ENCODE measurements at places on chromosomes 1 and 21. TPM values are rescaled to one million over a fixed set of nuclear protein-coding genes. Genes with fewer than 3 reads are reported as not detected.

DNA sequence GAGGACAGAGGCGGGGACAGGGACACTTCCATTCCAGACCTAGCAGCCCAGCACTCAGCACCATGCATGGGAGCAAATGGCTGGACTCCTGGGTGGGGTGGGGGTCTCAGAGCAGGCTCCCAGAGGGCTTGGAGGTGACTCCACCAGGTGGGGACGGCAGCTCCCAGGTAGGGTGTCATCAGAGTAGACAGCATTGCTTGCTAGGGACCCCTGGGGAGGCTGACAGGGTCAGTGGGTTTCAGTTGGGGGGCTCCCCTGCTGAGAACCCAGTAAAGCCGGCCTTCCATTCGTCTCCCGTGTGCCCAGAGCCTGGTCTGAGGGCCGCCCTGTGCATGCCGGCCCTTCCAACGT lies 4.8 kb upstream of the GJC2 start:
- DNase-seq = no peak

- DNase-seq = no peak
These were observed 21.7 kb upstream of the LSS start for GRCh38 chr21:46250146-46250725.

LRRC39 gene
- 0.39 TPM for total RNA-seq

DNA sequence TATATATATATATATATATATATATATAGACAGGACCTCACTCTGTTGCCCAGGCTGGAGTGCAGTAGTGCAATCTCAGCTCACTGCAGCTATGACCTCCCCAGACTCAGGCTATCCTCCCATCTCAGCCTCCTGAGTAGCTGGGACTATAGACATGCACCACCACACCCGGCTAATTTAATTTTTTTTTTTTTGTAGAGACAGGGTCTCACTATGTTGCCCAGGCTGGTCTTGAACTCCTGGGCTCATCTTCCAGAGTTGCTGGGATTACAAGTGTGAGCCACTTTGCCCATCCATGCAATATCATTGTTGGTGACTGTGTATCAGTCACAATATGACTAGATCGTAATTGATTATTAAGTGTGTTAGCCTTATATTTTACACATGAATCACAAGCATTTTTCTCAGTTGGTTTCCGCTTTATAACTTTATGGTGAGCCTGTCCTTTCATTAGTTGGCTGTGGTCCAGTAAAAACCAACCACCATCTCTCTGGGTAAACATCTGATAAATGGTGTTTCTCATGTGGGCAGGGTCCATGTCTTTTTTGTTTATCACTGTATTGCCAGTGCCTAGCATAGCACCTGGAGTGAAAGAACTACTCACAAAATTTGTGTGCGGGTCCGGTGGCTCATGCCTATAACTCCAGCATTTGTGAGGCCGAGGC lies 63.6 kb downstream of the MYOM3 start:
- DNase-seq = no peak

GRCh38 chr1:64470665-64471217 lies 812 bp downstream of the CACHD1 start:
- DNase-seq = no peak

DNA sequence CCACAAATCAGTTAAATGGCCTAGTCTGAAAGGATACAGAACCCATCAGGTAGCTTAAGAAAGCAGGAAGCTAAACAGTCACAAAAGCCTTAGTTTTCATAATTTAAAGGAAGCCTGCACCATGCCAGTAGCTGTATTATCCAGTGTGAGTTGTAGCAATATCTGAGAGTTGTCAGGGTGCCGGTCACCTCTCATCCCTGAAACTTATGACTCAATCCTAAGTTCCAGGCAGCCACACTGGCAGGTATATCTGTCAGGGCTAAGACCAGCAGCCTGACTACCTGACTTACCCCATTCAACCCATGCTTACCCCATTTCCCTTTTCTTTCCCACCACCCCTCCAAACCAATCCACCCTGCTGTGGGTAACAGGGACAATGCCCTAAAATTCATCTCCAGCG lies 37.8 kb upstream of the LPAR3 start:
- DNase-seq = no peak

DNA sequence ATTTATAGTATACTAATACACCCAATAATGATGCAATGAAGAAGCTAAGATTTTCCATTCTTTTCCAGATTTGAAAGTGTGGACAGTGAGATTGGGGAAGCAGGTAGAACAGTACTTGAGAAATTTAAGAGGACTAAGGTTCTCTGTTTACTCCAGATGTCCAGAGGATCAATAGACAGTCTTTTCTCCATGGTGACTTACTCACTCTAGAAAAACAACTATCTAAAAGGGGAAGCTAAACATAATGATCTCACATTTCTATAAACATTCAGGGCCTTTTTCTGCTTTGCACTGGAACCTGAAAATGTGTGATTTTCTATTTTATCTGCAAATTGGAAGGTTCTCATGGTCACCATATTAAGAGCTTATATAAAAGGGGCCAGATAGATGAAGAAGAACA lies 93.9 kb upstream of the ZBTB18 start:
- no peak for DNase-seq

DNA sequence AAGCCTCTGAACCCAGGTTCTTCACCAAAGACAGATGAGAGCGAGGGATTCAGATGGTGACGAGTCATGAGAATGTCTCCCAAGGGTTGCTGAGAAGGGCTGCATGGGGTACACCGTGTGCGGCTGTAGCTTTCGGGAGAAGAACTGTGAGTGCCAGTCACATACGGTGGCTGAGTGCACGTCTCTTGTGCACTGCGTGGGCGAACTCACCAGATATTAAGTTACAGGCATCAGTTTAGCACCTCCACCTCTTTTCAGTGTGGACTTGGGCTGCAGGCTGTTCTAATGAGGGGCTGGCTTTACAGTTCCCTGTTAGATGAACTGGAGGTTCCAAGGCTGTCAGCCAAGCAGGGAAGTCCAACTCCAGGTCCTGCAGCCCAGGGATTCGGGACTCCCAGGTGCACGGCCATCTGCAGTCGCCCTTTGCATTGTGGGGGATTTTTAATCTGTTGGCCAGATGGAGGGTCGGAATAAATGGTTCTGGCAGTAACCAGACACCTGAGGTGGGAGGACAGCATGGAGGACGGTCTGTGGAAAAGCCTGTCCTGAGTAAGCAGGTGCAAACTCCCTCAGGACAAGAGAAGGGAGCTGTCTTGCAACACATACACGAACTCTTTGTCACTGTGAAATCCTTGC lies 26.5 kb upstream of the AVPR1B start:
- DNase-seq = no peak

DNA sequence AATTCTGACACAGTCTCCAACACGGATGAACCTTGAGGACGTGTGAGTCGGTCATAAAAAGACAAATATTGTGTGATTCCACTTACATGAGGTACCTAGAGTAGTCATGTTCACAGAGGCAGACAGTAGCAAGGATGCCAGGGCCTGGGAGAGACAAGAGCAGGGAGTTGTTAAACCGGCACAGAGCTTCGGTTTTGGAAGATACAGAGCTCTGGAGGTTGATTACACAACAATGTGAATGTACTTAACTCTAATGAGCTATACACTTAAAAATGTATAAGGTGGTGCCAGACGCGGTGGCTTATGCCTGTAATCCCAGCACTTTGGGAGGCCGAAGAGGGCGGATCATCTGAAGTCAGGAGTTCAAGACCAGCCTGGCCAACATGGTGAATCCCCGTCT lies 37.8 kb upstream of the NEK2 start:
- DNase-seq = no peak

DNA sequence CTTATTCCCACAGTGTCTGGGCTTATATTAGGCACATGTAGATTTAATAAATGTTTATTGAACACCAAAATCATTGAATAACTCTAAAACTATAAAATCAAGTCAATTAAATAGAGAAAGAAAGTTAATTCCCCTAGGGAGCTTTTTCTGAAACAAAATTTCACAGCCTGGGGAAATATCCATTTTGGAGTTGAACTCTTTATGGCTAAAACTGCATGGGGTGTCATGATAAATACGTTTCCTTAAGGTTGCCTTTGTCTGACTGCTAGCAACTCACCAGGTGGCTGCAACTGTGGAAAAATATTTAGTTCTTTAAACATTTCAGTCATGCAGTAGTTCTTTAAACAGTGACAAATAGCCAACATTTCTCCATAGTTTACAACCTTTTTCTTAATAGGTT lies 496.1 kb downstream of the LRRIQ3 start:
- DNase-seq = no peak

- DNase-seq = no peak
These were observed 16.8 kb downstream of the CCDC185 start for GRCh38 chr1:223410036-223410435.
